Activated CD4-positive, alpha-beta T cell treated with anti-CD3 and anti-CD28 coated beads, Interleukin-2, amount 50 U/mL, for 48 hours (primary cell): ENCODE measurements at places on chromosomes 2 and 18.
A peak's percentile ranks its signal among the peaks of the same experiment; 100 is the strongest.

- DNase-seq, result no peak
These were observed 59.9 kb downstream of the PTPRM start for GRCh38 chr18:7626922-7627440.

DNA sequence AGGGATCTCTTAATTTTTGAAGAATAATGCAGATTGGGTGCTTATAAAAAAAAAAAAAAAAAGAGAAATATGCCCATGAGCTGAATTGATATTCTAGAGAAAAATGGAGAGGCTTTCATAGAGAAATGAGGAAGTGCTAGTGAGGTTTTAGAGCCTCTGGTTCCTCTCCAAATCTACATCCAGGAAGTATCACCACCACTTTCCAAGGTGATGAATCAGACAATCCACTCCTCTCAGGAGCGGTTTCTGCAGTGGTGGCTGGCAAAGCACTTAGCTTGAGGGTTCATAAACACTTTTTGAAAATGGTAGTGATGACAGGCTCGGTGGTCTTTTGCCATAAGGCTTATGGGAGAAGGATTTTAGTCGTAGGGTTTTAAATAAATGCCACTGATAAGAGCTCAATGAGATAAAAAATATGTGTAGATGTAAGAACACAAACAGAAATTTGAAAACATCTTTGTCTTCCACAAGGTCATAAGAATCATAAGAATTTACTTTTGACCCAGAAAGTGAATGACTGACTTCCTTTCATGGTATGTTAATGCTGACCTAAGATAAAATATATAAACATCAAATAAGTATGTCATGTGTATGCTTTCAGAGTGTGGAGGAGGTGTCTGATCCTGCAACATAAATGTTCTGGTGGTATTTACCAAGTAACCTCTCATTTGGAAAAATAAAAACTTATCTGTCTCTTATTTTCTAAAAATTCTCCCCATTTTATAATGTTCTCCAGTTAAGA, 42.1 kb upstream of the DSG1 start:
- no peak for DNase-seq

GRCh38 chr2:196849895-196850294, 40.7 kb upstream of the C2orf66 start:
- no peak for DNase-seq

GRCh38 chr18:22831441-22831904, 101.7 kb upstream of the RBBP8 start:
- no peak for DNase-seq

DNA sequence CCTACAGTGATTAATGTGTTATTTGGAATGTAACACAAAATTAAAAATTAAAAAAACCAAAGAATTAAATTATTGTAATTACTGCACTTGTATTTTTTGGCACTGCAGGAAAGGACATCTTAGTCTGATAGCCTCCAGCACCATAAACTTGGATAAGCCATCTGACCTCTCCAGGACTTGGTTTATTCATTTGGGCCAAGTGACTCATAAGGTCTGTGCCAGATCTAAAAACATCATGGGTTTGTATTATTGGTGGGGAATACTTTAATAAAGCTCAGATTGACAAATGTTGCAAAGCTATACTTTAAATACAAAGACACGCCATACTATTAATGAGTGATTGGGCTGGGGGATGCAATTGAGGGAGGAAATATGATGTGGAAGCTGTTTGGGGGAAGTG, 225.2 kb downstream of the ZNF521 start:
- DNase-seq, result no peak

DNA sequence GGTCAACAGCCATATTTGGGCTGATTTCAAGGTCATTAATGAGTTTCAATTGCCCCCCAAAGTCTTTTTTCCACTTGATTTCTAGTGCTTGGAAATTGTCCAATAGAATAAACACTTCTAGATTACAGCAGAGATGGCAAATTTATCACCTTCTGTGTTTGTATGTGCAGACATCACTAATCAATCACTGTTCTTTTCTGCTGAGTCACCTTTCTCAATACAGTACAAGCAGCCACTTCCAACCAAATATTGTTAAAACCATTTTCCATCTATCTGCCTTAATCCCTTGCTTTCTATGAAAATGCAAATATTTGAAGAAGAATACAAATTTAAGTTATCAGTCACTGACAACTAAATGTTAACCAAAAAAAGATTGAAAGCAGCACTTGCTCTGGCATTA, 40.2 kb upstream of the ZNF521 start:
- no peak for DNase-seq

GRCh38 chr18:4589056-4589800, 134.1 kb upstream of the DLGAP1 start:
- no peak for DNase-seq

- peak; percentile 37 for DNase-seq
These were observed 113.7 kb downstream of the XRCC5 start for GRCh38 chr2:216222650-216223352.

DNA sequence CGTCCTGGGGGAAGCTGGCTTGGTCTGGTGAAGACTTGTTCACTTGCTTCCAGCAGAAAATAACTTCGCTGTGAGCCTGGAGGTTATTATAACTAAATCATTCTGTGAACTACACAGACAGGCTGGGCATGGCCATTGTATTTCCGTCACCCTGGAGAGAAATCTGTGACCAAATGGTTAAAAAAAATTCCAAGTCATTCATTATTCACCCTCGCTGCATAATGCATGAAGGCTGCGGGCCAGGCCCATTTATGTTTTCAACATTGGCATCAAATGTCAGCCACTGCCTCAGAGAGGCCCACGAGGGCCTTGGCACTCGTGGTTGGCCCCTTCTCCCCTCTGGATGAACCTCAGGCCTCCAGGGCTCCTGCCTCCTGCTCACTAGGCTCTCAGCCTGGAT, 57.7 kb downstream of the RRM2 start:
- no peak for DNase-seq

DNA sequence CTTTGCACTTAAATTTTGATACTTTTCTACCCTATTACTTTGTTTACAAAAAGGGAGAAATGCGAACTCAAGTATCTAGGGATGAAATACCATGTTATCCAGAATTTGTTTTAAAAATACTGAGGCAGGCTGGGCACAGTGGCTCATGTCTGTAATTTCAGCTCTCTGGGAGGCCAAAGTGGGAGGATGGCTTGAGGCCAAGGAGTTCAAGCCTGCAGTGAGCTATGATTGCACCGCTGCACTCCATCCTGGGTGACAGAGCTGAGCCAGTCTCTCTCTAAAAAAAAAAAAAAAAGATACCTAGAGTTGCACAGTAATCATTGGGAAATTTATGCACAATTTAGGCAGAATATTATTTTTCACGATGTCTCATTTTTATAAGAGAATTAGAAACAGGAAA, 12.4 kb upstream of the VAPA start:
- DNase-seq, result no peak

GRCh38 chr2:73823916-73824523, 4.7 kb upstream of the STAMBP start:
- no peak for DNase-seq

GRCh38 chr18:58362027-58362575, 266.8 kb downstream of the ALPK2 start:
- DNase-seq, result no peak

- DNase-seq, result no peak
These were observed 14.7 kb upstream of the NEU4 start for GRCh38 chr2:241794250-241794823.

DNA sequence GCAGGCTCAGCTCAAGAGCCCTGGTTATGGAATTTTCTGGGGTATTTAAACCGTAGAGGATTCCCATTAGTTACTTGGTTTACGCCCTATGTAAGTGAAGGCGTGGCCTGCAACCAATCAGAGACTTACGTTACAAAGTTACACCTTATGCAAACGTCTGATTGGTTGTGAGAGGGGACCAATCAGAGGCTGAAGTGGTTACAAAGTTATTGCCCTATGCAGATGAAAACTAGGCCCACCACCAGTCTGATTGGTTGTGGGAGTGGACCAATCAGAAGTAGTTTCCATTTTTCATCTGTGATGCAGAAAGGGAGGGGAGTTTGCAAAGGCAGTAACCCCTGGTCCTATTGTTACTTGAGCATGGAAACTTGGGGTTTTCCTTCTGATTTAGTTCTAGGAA, 49.1 kb downstream of the DLGAP1 start:
- no peak for DNase-seq

- peak; percentile 45 for DNase-seq
These were observed 24.7 kb downstream of the IL1B start for GRCh38 chr2:112811841-112812306.

DNA sequence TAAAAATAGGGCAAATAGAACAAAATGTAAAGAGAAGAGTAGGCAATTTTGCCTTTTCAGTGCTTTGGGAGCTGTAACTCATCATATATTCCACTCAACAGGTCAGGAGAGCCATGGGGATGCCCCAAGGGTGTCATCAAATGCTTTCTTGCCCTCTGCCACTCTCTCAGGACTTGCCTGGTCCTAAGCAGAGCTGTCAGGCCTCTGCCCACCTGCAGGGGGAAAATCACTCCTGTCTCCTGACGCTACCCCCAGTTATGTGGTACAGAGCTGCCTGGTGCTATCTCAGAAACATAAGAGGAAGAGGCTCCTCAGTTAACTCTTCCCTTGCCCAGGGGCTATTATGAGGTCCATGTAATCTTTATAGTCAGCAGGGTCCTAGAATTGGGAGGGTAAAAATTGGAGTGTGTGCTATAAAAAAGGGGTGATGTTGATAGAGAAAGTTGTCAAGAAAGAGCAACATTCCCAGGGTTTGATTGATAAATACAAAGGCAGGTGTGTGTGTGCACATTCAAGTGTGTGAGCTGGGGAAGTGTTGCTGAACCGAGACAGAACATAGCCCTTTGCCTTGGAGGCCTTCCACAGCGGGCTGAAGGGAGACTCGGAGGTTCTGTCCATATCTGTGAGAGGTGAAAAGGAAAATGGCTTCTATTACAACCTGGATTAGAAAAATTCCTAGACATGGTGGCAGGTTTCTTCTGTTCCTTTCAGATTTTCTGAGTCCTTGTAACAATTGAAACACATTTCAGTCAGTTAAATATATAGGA, 25.4 kb downstream of the PTPRM start:
- no peak for DNase-seq

DNA sequence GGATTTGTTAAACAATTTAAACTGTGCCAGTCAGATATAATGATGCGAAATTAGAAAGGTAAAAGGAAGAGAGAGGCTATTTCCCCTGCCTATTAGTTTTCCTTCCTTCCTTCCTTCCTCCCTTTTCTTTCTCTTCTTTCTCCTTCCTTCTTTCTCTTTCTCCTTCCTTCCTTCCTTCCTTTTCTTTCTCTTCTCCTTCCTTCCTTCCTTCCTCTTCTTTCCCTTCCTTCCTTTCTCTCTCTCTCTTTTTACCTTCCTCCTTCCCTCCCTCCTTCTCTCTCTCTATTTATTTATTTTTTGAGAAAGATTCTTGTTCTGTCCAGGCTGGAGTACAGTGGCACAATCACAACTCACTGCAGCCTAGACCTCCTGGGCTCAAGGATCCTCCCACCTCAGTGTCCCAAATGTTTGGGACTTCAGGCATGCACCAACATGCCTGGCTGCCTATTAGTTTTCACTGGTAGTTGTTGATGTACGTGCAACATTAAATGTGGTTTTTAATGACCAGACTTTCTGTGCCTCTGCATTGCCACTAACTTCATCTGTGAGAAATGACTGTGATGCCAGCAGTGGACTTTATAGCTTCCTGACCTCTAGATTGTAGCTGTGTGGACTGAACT, 48.7 kb upstream of the NFE2L2 start:
- no peak for DNase-seq

DNA sequence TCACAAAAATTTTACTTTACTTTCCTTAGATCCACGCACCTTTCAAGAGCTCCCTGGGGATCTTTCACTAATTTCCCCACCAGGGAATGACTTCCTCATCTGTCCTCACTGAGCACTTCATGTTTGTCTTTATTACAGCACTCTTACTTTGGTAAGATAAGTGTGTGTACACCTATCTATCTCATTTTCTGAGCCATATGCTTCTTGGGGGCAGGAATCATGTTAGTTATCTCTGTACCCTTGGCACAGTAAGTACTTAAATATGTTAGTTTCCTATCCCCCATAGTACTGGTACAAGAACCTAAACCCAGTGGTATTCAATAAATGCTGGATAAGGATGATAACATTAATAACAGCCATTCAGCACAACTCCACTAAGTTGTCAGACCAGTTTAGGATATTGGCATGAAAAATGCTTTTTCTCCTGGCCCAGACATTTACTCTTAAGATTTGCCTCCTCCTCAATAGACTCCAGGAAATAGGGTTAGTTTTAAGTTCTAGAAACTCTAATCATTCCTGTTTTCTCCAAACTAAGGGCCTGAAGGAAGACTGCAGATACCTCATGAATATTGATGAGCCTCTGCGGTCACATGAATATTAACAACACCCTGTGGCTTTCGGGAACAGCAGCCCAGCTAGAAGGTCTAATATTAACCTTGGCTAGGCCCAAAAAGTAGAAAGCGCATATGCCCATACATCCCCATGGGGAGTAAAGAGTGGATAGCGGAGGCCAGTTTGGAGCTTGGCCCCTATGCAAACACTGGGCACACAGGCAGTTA, 38.2 kb downstream of the NHEJ1 start:
- DNase-seq, result no peak

DNA sequence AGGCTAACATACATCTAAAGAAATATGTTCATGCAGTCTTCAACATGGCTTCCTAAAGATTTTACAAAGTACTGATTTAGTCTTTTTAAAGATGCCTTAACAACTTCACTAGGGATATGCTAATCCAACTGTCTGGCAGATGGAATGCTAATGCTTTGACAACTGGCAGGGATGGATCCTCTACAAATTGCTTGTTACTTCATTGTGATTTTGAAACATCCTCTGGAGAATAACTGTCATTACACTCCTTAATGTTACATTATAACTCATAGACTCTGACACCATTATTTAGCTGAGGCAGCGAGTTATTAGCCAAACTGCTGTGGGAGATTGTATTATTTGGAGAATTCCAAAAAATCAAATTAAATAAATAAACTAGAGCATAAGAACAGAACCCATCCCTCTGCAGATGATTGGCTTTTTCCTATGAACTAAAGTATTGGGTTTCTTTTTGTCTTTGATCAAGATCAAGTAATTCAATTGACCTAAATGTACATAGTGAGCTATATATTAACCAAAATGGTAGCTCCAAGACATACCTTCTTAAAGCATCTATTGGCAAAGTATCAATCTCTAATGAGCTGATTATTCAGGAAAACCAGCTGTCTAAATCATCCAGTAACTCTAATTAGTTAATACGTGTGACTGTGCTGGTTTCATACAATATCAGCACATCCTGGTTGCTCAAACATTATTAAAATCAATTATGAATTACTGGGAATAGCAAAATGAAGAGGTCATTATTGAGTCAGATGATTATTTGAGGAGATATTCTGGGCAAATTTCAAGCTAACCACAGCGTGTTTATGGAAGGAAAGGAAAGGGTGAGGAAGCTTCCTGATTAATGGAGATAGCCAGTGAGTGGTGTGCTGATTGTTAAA, 321.3 kb upstream of the TFPI start:
- no peak for DNase-seq
